Cerebellar nuclear complex (tissue), 1 donor: ENCODE measurements at places on chromosomes 16 and 17.

DNA sequence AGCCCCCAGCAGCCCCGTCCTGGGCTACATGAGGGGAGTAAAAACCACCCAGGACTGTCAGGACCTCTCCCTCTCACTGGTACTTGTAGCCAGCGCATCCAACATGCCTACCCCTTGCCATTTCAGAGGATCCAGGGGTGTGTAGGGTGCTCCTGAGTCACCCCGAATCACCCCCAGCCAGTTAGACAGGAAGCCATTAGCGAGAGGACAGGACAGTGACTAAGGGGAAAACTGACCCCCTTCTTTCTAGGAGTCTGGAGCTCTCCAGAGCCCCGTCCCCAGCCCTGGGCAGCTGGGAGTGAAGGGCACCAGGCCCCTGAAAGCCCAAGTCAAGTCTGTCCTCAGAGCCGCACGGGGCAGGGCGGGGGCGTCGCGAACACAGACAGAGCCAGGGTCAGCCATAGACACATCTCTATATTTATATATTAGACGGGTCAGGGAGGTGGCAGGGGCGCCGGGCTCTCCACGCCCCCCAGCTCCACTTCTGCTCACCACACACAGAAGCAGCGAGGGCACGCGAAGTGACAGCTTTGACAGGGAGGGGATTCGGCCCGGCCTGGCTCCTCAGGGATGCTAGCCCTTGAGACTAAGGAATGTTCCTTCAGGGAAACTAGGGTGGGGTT is 485 bp upstream of the GDPD3 start:
- no peak for DNase-seq

DNA sequence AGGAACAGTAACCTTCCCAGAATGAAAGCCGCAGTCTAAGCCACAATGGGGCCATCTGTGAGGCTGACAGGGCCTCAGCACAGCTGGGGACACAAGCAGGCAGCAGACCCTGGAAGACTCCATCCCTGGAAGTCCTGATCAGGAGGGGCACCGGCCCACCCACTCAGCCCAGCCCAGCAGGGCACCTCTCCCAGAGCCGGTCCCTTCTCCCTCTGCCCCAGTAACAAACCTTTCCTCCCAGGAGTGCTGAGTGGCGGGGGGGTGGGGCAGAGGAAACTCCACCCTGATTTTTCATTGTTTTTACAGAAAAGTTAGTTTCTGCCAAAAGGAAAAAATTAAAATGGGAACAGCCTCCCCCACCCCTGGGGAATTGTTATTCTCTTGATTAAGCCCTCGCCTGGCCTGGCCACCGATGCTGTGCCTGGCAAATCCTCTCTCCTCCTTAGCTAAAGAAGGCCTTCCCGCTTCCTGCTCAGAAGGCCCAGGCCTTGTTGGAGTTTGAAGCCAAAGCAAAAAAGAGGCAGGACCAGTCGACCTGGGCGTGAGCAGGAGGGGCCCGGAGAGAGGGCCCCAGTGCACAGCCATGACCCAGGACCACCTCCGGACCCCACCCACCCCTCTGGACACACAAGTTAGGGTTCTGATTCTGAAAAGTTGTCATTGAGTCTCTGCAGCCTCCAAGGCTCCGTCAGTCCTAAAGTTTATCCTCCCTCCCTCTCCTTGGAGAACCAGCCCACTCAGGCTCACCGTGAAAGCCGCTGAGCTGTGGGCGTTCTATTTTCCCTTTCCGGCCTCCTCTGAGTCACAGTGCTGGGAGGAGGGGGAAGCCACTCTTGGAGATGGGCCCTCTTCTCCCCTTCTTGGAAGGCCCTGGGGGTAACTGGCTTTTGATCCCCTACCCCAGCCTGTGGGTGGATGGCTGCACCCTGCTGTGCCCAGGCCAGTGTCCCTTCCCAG is 128.4 kb upstream of the TNRC6C start:
- no peak for DNase-seq

DNA sequence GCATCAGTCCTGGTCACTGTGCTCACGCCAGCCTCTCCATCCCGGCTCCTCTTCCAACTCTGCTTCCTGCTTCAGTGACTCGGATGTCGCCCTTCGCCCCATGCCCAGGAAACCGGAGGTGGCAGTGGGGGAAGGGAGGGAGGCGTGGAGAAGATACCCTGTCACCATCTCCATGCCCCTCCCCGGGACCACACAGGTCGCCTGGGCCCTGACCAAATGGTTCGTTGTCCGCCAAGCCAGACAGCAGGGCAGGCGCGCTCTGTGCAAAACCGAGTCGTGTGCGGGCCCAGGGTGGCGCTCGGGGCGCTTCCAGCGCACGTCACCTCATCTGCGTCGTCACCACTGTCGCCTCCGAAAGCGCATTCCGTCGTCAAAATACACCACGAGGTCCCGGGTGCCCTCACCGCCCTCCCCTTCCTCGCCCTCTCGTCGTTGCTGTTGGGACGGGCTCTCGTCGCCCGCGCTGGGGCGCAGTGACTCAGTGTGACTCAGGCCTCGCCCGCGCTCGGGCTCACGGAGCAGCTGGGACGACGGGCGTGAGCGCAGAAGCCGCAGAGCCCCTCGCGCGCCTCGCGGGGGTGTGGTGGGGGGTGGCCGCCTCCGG is 39.2 kb downstream of the ZNF778 start:
- DNase-seq = peak; percentile 41

DNA sequence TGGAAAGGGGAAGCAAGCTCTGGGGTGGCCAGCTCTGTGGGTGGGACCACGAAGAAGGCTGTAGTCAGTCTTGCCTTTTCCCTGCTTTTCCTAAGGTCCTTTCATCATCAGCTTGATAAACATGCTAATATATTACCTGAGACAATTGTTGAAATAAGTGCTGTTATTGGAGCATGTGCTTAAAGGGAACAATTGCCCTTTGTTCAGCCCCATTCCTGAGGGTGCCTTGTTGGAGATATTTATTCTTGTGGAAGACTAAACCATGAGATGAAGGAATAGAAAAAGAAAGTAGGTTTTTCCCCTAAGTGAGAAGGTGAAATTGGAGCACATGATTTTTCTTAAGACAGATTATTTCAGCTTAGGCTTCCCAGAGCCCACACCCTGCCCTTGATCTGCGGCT is 7.8 kb downstream of the TMEM98 start:
- no peak for DNase-seq

DNA sequence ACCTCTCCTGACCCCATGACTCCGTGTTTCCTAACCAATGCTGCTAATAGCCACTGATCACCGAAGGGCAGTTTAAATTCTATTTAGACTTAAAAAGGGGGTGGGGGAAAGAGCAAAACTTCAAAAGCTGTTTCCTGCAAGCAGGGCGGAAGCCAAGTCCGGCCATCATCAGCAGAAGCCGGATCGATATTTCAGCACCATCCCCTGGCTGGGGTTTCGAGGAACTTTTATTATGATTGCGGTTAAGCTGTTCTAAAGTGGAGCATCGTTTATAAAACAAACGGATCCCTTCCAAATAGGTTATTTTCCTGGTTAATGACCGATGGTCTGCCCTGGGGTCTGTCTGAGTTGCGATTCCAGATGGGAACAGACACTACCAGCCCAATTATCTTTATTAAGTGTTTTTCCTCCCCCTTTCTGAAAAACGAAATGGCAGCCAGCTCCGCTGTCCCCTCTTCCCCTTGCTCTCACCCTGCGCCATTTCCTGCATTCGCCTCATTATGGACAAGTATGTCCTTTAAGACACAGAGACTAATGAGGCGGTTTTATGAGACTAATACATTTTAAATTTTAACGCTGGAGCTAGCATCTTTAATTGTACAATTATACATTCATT is 76.1 kb upstream of the IRX3 start:
- DNase-seq = no peak

GRCh38 chr17:78276098-78276887 is 44.9 kb downstream of the TMEM235 start:
- no peak for DNase-seq

GRCh38 chr16:84995663-84996062 is 15.7 kb downstream of the ZDHHC7 start:
- DNase-seq = no peak
